Small intestine (tissue), 16 donors: ENCODE measurements at places on chromosomes 13 and 19. TPM values are rescaled to one million over a fixed set of nuclear protein-coding genes. Genes with fewer than 3 reads are reported as not detected.

GRCh38 chr13:68168448-68168847, 938.3 kb upstream of the PCDH9 start:
- no peak for DNase-seq

DNA sequence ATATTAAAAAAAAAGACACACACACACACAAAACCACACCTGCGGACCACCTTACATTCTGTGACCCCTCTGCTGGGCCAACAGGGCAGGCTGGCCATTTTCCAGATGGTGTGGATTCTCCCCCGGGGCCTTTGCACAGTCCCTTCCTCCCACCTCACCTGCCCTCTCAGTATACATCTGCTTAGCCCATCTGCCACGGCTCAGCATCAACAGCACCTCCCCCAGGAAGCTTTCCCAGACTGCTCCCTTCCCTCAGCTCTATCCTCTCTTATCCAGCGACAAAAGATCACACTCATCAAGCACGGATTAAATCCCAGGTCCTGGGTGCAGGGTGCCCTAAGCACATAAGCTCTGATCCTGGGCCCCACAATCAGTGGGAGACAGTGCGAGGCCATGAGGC, 4.5 kb downstream of the ZNF787 start:
- DNase-seq, result no peak

GRCh38 chr13:97600458-97601075, 166.6 kb downstream of the RAP2A start:
- DNase-seq, result no peak

GRCh38 chr13:74134221-74134776, at the start of gene KLF12:
TSS of gene KLF12 (minus strand) at chr13:74134404.
- DNase-seq, result peak; percentile 89

DNA sequence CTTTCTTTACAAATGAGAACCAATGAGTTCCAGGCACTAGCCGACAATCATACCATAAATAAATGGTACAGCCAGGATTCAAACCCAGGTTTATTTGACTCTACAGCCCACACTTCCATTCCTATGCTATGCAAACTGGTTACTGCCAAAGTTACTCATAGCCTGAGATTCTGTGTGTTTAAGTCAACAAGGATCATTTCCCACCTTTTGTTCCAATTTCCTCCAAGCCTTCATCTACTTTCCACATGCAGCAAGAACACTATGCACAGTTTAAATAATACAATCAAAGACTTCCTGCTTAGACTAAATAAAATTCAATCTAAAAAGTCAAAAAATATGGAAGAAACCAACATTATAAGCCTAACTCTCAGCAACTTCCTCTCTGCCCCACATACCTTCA, 59.2 kb upstream of the KLF12 start:
- no peak for DNase-seq

DNA sequence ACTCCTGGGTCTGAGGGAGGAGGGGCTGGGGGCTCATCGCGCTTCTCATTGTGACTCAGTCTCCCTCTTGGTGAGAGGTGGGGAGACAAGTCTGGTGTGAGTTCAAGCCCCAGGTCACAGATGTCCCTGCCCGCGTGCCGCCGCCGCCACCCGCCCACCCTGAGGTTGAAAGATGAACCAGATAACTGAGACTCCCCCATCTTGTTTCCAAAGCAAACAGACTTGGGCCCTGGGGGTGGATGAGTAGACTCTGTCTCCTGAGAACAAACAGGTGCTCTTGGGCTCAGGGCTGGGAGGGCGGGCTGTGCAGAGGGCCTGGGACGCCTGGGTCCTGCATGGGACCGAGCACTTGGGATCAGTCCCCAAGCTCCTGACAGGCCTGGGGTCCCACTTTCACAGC, 567 bp downstream of the SBK2 start:
- no peak for DNase-seq

- no peak for DNase-seq
Measured at GRCh38 chr13:104473936-104474335, 1407.7 kb upstream of the SLC10A2 start.

DNA sequence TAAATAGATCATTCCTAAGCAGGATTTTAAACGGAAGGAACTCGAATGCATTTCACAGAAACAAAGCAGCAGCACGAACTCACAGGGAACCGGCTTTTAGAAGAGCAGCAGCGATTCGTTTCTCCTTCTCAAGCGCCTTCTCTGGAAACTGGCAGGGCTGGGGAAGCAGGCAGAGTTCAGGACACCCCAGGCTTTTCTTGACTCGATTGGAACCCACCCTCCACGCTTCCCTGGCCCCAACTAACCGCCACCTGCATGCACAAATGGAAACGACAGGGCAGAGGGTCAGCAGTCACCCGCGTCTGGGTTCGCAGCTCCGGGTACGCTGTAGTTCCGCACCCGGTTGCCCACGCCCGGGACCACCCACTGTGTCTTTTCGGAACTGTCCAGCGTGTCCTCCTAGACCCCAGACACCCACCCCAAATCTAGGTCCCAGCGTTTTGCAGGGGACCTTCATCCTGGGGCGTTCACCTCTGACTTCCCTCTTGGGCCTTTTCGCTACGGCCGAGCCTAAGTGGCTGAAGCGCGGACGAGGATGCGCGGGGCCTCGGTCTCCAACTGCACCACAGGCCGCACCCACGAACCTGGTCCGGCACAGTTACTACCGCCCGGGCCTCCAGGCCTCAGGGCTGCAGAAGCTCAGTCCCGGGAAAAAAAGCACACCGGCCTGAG, 500 bp downstream of the ZFP30 start:
- peak; percentile 51 for DNase-seq

- DNase-seq, result no peak
Measured at GRCh38 chr19:48986211-48986610, 6.9 kb downstream of the GYS1 start.

DNA sequence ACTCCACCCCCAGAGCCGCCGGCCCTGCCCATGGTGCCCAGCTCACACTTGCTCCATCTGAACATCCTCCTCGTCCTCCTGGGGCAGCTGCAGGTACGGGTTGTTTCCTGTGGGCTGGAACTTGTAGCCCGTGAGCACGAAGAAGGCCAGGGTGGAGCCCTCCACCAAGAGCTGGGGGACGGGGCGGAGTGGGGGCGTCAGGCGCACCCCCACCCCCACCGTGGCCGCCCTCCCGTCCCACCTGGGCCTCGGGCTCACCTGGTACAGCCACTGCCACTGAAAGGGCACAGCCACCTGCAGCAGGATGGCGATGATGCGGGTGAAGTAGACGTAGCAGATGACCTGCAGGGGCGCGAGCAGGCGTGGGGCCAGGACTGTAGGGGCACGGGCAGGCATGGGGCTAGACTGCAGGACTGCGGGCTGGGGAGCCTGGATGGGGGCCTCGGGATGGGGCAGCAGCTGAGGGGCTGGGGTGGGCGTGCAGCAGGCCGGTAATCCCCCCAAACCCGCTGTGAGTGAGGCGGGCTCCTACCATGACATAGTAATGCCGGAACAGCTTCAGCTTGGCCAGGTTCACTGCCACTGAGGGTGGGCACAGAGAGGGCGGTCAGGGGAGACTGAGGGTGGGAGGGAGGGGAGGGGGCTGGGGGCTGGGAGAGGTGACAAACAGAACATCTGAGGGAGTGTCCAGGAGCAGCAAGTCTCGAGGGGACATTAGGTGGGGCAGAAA, 6.3 kb downstream of the GPR108 start:
- DNase-seq, result no peak

GRCh38 chr13:48876289-48876688, 99.4 kb upstream of the FNDC3A start:
- DNase-seq, result no peak

DNA sequence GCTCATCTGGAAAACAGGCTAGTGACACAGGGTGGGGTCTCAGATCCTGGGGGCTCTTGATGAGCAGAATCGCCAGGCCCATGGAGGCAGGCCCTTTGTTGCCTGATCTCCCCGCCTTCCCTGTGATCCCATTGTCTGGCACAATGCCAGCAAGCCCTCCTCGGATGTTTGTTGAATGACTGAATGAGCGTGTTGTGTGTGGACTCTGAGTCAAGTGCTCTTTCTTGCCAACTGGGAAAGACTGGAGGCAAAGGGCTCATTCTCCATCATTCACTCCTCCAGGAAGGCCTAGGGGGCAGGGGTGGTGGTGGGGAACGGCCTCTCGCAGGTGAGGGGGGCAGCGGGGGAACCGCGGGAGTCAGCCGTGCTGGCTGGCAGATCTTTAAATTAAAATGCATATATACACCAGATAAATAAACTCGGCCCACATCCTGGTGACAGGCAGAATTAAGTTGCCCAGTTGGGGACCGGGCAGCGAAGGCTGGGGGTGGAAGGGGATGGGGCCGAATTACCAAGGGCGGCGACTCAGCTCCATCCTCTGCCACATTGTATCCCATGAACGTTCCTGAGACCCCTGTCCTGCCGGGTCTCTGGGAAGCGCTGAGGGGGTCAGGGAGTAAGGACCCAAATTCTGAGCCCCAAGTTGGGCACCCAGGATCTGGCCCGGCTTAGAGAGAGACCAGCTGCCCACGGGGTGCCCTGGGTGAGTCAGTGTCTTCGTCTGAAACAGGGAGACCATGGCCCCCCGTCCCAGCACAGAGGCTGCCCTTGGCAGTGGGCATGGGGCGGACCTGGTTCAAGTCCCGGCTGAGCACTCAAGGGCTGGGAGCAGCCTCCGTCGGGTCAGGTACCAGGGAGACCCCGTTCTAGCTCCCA, 24.5 kb downstream of the EFNA2 start:
- no peak for DNase-seq

ACER1 gene
- 0.06 TPM for polyA plus RNA-seq

ZNF865 gene
- polyA plus RNA-seq, result 4.3 TPM

TMEM238 gene
- polyA plus RNA-seq, result 1.6 TPM

OR7D2 gene
- polyA plus RNA-seq, result 0.01 TPM

REEP6 gene
- 279 TPM for polyA plus RNA-seq

PRODH2 gene
- polyA plus RNA-seq, result not detected

ZNF571 gene
- 1.6 TPM for polyA plus RNA-seq

RNF17 gene
- not detected for polyA plus RNA-seq

POLR2E gene
- 189 TPM for polyA plus RNA-seq

CD22 gene
- 5.0 TPM for polyA plus RNA-seq

PSG5 gene
- polyA plus RNA-seq, result not detected
